H9 (cell line): ENCODE measurements at places on chromosomes 7 and 10.

GRCh38 chr7:84088802-84089201 is 105.8 kb downstream of the SEMA3A start:
- no peak for DNase-seq

DNA sequence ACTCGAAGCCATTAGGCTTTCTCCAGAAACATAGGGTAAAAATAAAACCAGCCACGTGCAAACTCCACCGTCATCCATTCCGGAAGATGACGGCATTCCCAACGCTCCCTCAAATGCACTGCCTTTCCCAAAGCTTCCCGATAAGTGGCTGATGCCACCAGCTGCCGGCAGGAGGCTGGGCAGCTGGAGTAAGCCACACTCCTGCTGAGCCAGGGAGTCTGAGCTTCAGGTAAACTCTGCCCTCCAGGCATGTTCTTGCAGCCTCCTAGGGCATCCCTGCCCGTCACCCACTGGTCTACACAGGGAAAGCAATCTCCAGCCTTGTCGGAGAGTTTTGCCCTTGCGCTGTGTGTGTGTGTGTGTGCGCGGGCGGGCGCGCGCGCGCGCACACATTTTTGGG is 40.5 kb upstream of the TMEM273 start:
- no peak for DNase-seq

- DNase-seq, result no peak
Observed at GRCh38 chr7:140161047-140161446, 15.7 kb downstream of the KDM7A start.

GRCh38 chr10:76544789-76545188 is 1092.8 kb downstream of the KCNMA1 start:
- no peak for DNase-seq

DNA sequence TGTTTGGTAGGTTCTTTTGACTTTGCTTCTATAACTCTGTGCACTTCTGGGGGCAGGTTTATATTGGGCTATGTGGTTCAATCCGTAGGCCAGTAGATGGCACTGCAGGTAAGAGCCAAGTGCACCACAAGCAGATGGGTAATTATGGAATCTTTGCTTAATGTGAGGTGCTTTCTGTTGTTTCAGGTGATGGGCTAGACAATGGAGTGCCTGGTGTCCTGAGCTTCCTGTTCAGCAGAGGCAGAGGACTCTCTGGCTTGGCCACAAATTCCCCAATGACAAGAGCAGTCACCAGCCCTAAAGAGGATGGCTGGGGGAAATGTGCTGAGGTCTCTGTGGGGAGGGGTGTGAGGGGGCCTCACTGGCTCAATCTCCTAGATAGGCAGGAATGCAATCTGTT is 455.0 kb downstream of the CCSER2 start:
- peak; percentile 54 for DNase-seq

DNA sequence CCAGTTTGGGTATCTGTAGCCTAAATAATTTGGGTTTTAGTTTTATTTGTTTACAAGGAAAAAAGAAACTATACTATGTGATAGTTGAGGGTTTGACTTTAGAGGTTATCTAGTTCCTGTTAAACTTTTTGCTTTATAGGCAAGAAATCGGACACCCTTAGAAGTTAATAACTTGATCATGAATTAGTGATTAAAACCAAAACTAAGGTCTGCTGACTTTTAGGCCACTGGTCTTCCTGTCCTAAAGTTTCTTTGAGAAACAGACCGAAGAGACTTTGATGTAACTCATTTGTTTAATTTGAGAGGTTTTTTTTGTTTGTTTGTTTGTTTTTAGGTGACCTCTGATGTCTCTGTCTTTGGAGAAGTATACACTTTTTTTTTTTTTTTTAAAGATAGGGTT is 59.7 kb downstream of the PHTF2 start:
- no peak for DNase-seq

DNA sequence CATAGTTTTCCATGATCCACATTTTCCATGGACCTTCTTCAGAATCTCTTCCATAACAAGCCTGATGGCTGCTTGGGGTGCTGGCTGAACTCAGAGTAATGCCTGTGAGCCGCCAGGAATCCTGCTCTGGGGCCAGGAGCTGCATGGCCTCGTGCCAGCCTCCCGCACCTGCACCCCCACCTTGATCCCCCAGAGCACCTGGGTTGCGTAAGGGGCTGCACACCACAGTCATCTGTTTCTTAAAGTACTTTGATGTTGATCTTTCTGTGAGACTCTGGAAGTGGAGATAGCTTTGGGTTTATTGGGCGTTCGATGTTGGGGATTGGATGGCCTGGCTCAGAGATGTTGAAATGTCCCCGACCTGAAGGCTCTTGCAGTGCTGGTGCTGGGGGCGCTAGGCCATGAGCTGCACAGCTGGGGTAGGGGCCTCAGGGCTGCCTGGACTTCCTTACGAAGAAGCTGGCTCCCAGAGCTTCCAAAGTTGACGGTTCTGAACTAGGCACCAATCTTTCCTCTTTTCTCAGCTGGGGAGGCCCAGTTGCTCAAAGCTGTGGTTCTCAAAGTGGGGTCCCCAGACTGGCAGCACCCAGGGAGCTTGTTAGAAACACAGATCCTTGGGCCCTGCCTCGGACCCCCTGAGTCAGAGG is 534.0 kb downstream of the DNAJB6 start:
- DNase-seq, result no peak

DNA sequence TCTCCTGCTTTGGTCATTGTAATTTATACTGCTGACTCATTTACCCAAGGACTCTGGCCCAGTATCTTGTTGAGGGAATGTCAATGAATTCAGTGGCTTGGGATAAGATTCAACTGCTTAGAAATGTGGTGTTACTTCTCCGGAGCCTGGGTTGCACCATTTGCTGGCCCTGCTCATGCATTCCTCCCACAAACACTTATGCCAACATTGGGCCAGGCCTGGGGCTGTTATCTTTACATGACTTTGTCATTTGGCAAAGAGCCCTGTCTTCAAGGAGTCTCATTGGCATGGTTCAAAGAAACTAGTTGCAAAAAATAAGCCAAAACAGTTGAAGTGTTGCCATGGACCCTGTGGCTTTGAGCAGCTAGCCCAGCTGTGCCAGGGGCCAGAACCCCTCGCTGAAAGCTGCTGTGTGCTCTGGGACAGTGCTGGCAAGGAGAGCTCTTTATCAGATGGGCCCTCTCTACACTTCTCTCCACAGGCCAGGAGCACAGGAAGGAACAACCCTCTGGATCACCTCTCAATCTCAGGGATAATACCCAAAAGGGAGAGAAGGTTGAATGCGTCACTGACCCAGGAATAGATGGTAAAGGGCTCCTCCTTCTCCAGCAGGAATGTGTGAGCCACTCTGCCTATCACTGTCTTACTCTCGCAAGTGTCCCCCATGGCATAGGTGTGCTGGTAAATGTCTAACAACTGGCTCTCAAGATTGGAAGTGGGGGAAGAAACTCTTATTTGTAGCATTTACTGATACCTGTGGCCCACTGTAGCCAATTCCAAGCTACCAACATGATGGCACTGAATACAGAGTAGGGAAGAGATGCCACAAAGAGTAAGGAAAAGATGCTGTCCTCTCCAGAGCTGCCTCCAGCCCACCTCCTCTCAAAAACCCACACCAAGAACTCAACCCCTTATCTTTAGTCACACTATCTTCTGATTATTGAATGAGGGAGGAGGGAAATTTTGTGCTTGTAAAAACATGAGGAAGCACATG is 23.5 kb upstream of the PDE1C start:
- no peak for DNase-seq

GRCh38 chr7:74093671-74094223 is 10.1 kb downstream of the LIMK1 start:
- DNase-seq, result peak; percentile 59

- no peak for DNase-seq
Observed at GRCh38 chr7:7761974-7762779, 43.8 kb upstream of the RPA3 start.

DNA sequence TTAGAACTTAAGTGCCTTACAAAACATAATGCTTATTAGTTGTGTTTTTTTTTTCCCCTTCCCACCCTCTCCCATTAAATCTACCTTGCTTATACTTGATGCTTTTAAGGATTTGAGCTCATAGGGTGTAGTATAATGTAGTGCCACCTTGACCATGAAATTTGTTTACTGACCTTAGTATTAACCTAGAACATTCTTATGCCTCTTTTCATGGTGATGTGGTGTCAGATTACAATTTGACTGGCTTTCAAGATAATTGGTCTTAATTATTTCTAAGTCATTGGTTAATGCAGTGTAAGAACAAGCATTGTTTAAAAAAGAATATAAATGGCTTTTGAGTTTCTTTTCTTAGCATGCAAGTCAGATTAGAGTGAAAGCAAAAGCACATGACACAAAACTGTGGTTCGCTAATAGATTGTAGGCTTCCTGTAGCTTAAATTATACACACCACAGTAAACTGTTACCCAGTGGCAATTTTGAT is 61.8 kb downstream of the ADD3 start:
- DNase-seq, result no peak
